ENCODE measurements at places on chromosomes 2 and 18.

- no peak for DNase-seq
Measured at GRCh38 chr2:24825883-24826772, 32.9 kb downstream of the CENPO start.

DNA sequence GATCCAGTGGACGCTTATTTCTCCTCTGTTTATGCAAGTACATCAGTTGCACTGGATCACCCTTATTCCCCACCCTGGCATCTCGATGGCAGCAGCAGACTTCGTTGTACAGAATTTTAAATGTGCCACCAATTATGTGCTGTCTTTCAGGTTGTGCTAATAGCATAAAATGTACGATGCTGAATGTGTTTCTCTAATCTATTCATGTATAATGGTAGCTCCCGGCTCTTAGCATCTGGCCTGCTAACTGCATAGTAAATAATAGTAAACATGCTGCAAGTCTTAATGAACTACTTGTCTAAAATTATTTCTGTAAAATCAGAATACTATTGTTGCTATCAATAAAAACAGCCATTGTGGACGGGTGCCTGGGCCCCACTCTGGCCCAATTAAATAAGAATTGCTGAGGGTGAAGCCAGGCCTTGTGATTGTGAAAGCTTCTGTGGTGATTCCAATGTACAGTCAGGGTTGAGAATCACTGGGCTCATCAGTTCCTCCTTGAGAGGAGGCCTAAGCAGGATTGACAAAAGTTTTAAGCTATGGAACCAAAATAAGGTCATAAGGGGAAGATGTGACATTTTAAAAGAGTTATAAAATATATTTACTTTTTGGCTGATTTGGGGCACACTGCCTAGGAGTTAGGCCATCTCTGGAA is 14.4 kb upstream of the MYO3B start:
- no peak for DNase-seq

GRCh38 chr2:12259493-12259892 is 457.2 kb upstream of the TRIB2 start:
- no peak for DNase-seq

- DNase-seq = peak; percentile 45
Measured at GRCh38 chr2:96115631-96116423, 544 bp downstream of the ADRA2B start.

GRCh38 chr2:15788455-15788829 is 151.9 kb upstream of the MYCN start:
- no peak for DNase-seq
